ENCODE measurements at places on chromosomes 2 and 18. TPM values are rescaled to one million over a fixed set of nuclear protein-coding genes. Genes with fewer than 3 reads are reported as not detected.

- no peak for DNase-seq
Measured at GRCh38 chr2:236352761-236353593, 88.8 kb upstream of the ASB18 start.

DNA sequence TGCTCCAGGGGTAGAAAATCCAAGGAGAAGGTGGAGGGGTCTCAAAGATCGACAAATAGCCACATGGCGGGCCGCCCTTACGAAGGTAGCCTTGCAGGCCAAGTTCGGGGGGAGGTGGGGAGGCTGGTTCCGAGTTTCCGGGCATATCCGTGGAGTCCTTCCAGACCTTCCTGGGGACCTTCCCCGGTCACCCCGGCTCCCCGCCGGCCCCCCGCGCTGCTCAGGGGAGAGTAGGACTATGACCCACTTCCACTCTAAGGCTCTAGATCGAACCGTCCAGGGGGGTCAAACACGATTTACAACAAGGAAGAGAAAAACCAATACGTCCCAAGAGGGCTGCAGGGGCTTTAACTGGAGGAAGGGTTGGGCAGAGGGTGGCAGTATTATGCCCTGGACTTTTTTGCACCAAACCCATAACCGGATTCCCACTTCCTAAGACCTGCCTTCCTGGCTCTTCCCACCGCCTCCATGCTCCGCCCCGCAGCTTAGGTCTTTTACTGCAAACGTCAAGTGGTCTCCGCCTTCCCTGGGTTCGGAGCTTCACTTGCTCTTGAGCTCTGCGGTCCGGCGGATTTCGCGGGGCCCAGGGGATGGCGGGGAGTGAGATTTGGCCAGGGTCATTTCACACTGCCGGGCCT is 779 bp upstream of the LYPD6 start:
- DNase-seq = peak; percentile 66

The LHCGR gene
- not detected for total RNA-seq

DNA sequence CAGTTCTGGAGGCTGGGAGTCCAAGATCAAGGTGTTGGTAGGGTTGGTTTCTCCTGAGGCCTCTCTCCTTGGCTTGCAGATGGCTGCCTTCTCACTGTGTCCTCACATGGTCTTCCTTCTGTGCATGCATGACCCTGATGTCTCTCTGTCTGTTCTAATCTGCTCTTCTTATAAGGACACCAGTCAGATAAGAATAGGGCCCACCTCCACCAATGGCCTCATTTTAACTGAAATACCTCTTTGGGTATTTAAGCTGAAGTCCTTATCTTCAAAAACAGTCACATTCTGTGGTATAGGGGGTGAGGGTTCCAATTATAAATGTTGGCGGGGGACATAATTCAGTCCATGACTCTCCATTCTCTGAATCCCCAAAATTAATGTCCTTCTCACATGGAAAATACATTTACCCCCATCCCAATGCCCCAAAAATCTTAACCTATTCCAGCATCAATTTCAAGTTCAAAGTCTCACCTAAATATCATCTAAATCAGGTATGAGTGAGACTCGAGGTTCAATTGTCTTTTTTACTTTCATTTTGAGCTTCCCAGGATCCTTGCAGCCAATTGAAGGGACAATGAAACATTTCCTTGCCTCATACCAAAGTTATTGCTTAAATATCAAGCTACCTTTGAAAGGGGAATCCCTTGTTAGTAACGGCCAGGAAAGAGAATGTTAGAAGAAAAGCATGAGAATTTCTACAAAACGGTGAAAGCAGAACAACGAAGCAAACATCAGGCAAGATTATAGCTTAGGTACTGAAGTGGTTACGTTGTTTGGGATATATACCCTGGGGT is 20.6 kb upstream of the CNOT11 start:
- no peak for DNase-seq

The CABYR gene
- total RNA-seq = 0.83 TPM

DNA sequence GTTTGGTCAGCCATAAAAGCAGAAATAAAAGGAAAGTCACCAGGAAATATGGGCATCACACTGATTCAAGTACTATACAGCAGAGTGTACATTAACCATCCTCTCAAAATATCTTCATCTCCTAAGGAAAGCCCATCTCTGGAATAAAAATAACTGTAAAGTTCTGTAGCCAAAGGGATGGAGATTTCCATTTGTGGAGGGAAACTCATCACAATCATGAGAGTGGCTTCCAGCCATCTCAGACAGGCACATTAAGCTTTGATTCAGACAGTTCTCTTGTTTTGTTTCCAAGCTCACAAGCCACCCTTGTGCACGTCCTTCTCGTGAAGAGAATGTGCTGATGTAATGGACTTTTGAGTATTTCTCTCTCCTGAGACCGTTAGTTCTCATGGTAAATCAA is 695.5 kb downstream of the LRRTM4 start:
- no peak for DNase-seq

The SERPINB13 gene
- total RNA-seq = not detected

The TMEM169 gene
- not detected for total RNA-seq

The RETSAT gene
- 26.5 TPM for total RNA-seq

GRCh38 chr2:238925281-238925680 is 77.4 kb downstream of the TWIST2 start:
- peak; percentile 50 for DNase-seq

DNA sequence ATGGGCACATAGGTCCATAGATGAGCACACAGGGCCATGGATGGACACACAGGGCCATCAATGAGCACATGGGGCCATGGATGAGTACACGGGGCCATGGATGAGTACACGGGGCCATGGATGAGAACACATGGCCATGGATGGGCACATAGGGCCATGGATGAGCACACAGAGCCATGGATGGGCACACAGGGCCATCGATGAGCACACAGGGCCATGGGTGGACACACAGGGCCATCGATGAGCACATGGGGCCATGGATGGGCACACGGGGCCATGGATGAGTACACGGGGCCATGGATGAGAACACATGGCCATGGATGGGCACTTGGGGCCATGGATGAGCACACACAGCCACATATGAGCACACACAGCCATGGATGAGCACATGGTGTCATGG is 192.6 kb upstream of the HDAC4 start:
- DNase-seq = peak; percentile 9

The ONECUT2 gene
- not detected for total RNA-seq

DNA sequence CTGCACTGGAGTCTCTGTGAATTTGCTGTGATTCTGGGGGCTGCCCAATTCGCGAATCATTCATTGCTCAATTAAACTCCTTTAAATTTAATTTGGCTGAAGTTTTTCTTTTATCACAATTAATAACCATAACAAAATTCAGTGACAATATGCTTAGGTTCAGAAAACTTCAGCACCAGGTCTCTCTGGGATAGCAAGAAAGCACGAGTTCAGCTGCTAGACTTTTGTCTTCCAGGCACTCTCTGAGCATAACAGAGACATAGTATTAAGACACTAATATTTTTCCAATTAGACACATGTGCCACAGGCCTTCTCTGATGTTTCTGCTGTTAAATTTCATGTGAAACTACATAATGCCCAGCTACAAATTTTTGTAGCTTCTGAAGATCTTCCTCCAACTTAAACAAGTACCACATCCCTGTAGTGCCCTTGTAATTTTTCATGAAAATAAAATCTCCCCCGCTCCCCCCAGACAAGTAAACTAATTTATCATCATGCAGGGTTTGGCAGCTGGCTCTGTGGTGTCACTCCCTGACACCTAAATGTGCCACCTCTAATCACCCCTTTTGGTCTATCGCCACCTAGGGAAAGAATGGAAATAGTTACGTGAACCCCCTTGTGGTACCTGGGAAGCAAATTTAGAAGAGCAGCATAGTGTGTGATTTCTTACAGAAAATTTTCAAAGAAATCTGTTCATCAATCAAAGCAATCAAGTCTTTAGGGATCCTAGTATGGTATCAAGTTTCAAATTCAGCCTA is 94.1 kb downstream of the CSRNP3 start:
- DNase-seq = no peak

The DIPK1C gene
- total RNA-seq = 1.1 TPM

Measured in sigmoid colon (tissue), 7 donors.